Omental fat pad (tissue), 4 donors: ENCODE measurements at places on chromosomes 16 and 17.

DNA sequence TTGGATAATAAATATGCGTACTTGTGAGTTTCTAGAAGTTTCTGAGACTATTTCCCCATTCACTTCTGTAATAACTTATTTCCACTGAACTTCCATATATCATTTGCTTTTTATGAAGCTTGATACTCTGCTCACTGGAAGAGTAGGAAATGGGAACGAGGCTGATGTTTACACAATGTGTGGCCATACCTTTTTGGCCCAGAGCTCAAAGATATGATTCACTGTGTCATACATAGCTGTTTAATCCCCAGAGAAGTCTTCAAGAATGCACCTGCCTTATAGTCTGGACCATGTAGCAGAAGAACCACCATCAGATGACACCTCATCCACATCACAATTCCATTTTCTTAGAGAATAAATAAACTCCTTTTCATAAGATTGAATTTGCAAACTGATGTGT, 40.3 kb upstream of the TEKT3 start:
- DNase-seq = no peak

- DNase-seq = no peak
Measured at GRCh38 chr17:63316100-63316499, 130.0 kb downstream of the CYB561 start.

GRCh38 chr17:33142705-33143299, 150.3 kb downstream of the ASIC2 start:
- DNase-seq = no peak

DNA sequence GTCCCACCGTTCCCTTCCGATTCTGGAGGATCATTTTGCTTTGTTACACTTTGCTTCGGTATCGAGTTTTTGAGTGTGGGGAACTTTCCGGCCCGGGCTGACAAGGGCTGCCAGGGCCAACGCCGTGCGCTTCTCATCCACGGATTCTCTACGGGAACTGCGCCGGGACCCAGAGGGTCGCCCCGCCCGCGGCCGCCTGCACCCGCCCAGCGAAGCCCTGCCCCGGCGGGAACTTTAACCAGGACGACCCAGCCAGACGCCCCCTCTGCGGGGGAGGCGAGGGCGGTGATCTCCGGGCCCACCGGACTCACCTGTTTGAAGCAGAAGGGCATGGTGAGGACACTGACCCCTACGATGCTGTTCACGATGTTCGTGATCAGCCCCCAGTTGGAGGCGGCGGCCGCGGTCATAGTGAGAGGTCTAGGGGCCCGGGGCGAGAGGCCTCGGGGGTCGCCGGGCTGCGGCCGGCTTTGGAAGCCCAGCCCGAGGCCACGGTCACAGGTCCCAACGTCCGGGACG, 536 bp downstream of the SLC38A10 start:
- DNase-seq = no peak

GRCh38 chr17:5410594-5411272, 8.7 kb downstream of the NUP88 start:
- no peak for DNase-seq

DNA sequence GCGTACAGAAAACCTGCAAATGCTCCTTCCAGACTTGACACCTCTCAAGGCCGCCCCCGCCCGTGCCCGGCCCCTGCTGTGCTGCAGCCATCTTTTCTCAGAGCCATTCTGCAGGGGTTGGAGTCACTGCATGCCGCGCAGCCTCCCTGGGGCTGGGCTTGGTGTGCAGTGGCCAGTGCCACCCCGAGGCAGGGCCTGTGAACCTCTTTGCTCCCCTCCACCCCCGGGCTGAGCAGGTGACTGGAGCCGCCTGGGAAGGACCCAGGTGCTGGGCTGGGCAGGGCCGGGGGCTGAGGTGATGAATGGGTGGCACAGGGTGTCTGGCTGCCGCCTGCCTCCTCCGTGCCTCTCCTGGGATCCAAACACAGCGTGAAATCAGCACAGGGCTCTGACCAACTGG, 20.3 kb downstream of the MRM3 start:
- no peak for DNase-seq

GRCh38 chr17:76911299-76912017, 43.3 kb downstream of the MGAT5B start:
- DNase-seq = no peak

DNA sequence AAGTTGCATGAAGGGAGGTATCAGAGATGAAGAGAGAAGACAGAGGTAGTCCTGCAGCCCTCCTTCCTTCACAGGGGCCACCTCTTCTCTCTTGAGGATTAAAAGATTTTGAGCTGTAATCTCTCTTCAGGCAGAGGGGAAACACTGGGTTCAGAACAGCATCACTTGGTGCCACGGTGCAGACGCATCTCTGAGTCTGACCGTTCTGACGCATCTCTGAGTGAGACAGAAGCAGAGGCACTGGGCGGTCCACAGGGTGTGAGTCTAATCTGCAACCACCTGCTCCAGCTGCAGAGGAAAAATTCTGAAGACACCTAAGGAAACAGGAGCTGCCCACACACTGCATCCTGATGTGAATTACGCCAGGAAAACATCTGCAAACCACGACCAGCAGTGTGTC, 5.3 kb upstream of the KRT37 start:
- no peak for DNase-seq

DNA sequence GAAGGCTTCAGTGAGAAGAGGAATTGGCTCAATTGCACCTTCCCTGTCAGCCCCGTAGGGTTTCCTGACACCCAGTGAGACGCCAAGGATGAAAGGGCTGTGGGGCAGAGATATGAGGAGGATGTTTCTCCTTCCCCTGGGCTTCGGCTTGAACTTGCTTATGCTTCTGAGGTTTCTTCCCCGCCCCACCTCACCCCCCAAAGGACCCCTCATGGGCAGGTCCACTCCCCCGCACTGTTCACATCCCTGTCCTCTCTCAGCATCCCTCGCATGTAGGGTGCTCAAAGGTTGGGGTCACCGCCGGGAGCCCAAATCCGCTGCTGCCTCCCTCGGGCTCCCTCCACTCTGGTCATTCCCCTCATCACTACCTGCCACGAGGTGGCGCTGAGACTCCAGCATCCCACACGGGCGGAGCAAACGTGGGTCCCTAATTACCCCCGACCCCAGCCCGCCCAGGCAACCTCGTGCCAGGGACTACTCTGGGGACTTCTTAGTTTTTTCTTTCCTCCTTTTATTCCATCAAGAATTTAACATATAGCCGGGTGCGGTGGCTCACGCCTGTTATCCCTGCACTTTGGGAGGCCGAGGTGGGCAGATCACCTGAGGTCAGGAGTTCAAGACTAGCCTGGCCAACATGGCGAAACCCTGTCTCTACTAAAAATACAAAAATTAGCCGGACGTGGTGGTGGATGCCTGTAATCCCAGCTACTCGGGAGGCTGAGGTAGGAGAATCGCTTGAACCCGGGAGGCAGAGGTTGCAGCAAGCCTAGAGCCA, 3.3 kb upstream of the TRARG1 start:
- DNase-seq = peak; percentile 70

GRCh38 chr17:40303708-40304551, 5.0 kb upstream of the RARA start:
- DNase-seq = no peak

GRCh38 chr17:67427424-67427823, 50.3 kb downstream of the PITPNC1 start:
- no peak for DNase-seq

DNA sequence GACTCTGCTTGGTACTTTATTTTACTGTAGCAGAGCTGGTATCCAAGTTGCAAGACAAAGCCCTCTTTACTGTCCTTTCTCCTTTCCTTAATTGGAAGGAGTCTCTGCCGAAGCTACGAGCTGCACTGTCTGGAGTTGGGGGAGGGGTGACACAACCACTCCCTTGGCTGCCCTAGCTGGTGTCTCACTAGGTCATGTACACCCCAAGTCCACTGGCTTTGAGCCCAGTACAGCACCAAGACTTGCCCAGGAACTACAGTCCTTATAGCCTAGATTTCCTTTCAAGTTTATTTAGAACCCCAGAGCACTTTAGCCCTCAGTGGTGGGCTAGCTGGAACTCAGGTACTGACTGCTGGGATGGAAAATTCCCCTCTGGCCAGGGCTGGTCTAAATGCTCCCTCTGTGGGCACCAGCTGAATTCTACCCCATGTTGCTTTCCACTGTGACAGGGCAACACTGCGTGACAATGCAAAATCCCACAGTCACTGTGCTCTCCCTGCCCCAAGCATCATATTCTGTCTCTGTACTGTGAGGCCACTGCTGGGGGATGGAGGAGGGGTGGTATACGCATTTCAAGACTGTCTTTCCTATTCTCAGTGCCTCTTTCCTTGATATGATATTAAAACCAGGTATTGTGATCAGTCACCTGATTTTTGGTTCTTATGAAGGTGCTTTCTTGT, 18.4 kb downstream of the EFCAB5 start:
- DNase-seq = no peak

DNA sequence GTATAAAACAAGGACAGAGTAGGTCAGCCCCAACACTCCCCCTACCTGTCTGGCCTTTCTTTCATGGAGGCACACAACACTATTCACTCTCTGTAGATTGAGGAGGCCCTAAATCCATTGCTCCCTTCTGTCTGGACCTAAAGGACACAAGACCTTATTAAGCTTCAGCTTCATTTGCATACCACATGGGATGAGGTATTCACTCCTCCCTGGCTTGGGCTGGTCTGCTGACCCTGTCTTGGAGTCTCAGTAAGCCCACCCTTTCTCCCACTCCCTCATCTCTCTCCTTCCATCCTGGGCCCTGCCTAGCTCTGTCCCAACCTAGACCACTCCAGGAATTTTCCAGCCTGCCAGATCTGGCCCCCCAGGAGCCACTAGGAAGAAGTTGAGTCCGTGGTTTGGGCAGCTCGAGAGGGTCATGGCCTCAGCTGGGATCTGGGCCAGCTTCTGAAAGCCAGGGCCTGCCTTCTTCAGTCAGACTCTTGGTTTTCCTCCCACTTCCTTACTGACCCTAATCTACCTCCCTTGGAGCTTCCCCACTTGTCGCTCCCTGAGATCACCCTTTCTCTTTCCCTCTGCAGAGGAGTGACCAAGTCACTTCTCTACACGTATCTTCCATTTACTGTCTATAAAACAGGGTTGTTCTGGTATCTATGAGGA, 6.5 kb upstream of the LLGL1 start:
- no peak for DNase-seq

GRCh38 chr16:82761858-82762257, 135.1 kb downstream of the CDH13 start:
- DNase-seq = no peak

DNA sequence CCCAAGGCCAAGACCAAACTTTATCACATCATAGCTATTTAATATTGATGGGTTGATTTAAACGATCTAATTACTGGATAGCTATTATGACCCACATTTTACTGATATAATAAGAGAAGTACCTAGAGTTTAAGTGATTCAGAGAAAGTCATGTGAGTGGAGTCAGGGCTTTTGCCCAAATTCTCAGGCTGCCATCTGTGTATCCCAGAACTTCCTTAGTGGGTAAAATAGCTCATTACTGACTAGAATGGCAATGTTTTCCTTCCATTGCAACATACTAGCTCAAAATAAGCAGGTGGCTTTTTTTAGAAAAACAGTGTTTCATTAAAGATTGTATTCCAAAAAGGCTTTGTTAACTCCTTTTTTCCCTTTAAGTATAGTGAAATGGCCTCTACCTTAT, 113.9 kb upstream of the MAF start:
- DNase-seq = no peak

- DNase-seq = no peak
Measured at GRCh38 chr17:55166506-55166905, 98.3 kb upstream of the HLF start.

DNA sequence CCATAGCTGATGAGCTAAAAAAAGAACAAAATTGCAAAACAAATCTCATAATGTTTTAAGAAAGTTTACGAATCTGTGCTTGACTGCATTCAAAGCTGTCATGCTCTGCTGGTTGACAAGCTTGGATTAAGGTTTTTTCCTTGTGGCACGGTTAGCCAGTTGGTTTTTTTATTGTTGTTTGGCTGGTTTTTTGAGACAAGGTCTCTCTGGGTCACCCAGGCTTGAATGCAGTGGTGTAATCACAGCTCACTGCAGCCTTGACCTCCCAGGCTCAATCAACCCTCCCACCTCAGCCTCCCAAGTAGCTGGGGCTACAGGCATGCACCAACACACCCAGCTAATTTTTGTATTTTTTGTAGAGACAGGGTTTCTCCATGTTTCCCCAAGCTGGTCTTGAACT, 45.7 kb downstream of the PHKB start:
- no peak for DNase-seq

- no peak for DNase-seq
Measured at GRCh38 chr17:62826956-62827355, 18.8 kb upstream of the MARCHF10 start.

DNA sequence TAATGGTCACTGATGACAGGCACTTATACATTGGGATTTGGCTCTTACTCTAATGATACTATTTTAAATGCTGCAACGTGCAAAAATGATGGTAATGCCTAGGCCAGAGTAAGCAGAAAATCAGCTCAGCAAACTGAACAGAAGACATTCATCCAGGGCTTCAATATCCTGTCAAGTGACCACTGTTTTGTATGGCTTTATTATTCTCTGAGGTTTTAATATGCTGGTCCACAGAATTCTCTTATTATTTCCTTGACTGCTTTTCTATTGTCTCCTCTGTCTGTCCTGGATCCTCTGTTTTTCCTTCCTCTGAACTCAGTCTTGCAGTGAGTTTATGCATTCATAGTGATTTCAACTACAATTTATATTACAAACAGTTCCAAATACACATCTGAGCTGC, 90.8 kb upstream of the PMFBP1 start:
- DNase-seq = no peak

DNA sequence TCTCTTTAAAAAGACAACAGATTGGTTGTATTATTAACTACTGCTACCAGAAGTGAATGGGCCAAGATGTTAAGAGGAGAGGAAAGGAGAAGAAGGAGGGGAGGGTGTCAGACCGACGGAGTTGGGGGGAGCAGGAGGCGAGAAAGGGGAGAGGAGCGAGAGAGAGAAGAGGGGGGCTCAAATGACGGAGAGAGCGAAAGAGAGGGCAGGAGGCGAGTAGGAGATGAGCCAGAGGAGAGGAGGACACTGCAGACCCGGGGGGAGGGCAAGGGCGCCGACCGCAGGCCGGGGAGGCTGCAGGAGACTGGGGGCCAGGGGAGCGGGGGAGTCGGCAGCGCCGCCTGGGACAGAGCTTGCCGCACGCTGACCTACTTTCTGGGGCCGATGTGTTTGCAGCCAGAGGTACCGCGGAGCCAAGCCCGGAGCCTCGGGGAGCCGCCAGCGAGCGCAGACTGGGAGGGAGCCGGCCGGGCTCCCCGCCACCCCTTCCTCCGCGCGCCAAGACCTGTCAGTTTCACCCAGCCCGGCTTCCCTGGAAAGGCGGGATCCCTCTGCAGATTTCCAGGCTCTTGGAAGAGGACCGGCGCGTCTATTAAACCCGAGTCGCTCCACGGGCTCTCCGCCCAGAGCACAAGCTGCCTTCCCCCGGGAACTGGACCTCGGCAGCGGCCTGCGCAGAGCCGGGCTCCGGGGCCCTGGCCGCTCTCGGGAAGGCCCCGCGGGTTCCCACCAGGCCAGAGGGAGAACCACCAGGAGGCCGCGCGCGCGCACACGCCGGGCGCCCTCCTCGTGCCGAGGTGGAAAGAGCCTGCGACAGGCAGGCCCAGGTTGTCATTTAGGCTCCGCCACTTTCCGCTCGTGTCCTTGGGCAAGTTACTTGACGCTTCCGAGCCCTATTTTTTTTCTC, 74.6 kb downstream of the CMC2 start:
- DNase-seq = no peak
